CD4-positive, alpha-beta T cell treated with Interferon gamma for 1 hour (primary cell): ENCODE measurements at places on chromosomes 6 and 20.

DNA sequence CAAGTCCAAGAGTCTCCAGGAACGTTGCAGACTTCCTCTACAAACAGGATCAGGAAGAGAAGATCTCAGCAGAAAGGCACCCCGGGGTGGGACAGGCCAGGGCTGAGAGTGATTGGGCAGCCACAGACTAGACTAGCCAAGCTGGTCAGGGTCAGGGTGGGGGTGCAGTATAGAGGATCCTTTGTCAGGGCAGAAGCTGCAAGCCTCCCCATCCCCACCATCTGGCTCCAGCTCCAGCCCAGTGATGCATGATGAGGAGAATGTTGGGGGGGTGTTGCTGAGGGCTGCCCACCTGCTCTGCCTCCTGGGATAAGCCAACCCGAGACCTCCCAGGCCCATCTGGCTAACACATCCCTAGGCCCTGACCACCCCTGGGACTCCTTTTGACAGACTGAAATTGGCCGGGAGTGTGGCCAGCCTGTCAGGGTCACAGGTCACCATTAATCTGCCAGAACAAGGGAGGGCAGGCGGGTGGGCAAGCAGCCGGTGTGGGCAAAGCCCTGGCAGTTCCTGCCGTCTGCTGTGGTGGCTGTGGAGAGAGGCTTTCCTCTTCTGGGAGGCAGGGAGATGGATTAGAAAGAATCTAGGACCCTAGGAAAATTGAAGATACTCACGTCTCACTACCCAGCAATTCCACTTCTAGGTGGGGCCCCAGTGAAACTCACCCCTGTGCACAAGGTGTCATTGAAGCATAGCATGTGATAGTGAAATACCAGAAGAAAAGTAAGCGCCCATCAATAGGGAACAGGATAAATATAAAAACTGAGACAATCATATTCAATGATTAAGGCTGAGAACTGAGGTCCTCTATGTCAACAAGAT is 22.1 kb upstream of the SNTA1 start:
- DNase-seq, result no peak

GRCh38 chr6:133637874-133638273 is 251.0 kb upstream of the TCF21 start:
- DNase-seq, result no peak

GRCh38 chr6:150250826-150251225 is 108.0 kb downstream of the PPP1R14C start:
- no peak for DNase-seq

DNA sequence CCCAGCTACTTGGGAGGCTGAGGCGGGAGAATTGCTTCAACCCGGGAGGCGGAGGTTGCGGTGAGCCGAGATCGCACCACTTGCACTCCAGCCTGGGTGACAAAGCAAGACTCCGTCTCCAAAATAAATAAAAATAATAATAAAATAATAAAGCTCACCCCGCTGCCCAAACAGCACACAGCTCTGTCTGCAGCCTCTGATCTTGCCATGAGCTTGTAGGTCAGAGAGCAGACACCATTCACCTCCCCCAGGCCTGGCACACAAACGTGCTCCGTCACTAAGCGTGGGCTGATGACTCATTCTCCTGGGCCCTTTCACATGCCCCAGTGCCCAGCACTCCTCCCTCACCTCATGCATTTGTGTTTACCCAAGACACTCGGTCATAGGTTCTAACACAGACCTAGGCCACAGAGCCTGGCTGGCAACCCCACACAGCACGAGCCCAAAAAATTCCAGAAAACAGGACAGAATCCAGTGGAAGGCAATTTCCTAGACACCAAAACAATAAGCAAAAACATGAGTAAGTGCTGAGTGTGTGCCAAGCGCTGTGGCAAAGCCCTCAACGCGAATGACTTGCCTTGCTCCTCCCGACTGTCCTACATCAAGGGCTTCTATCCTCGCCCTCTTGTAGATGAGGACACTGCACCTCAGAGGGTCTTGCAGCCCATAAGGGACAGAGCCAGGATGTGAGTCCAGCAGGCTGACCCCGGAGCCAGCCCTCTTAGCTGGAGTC is 18.0 kb downstream of the ATP9A start:
- no peak for DNase-seq
